ENCODE measurements at places on chromosomes 4 and X. TPM values are rescaled to one million over a fixed set of nuclear protein-coding genes. Genes with fewer than 3 reads are reported as not detected.

The VCX gene
- total RNA-seq = not detected

The SEL1L3 gene
- total RNA-seq = 96.2 TPM

The VEGFD gene
- total RNA-seq = 2.5 TPM

The DCAF4L1 gene
- 0.05 TPM for total RNA-seq

The HSD17B13 gene
- total RNA-seq = 1.1 TPM

The MAGEA12 gene
- 0.20 TPM for total RNA-seq

The RBM47 gene
- 281 TPM for total RNA-seq

DNA sequence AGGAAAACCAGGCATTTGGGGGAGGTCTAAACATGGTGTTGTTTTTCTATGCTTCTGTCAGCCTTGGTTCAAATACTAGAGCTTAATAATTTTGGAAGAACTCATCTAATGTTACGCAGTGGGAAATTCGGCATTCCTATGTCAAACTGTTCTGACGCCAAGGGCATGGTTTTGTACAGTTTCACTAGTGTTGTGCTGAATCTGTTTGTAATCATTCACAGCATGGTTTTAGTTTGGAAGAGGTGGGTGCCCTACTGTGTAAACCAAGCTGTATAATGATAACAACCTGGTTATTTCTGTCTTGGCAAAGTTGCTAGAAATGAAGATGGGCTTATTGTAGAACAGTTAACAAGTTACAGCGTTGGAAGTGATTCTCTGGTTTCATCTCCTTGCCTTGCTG is 5.2 kb downstream of the DDX3X start:
- DNase-seq = no peak

GRCh38 chr4:84875636-84876371 is 90.7 kb downstream of the WDFY3 start:
- no peak for DNase-seq

- DNase-seq = no peak
Measured at GRCh38 chrX:66018585-66019309, 21.1 kb downstream of the VSIG4 start.

GRCh38 chr4:13733817-13734216 is 106.3 kb upstream of the BOD1L1 start:
- no peak for DNase-seq

- no peak for DNase-seq
Measured at GRCh38 chrX:42432552-42432951, 345.4 kb downstream of the PPP1R2C start.

- no peak for DNase-seq
Measured at GRCh38 chrX:40061871-40062524, 35.8 kb downstream of the BCOR start.

DNA sequence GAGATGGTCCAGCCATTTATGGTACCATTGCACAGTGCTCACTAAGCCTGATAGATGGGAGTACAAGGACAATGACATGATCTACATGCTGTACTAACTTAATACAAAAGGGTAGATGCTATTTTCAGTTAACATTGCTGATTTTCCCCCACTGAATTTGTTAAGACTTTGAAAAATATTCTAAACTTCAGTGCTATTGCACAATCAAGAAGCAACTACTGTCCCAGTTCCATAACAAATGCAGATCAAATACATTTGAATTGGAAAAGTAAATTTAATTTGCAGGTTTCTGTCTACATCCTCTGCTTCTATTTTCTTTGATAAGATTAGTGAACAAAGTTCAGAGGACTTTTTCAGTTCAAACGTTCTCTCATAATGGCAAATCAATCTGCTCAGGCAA is 366.8 kb upstream of the FGF13 start:
- DNase-seq = no peak

DNA sequence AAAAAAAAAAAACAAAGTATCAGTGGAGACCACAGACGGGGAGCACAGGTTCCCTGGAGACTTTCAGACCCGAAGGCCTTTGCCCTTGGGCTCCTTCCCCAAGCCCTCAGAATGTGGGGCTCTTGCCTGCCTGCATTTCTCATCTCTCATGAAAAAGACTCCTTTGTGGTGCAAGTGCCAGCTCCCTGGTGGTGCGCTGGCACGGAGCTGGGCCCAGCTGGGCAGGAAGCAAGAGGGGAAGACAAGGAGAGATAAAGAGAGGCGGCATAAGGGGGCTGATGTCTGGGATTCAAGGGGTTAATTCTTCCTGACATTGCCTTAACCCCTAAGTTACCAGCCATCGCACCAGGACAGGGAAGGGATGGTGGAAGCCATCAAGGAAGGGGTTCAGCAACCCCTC is 21.8 kb downstream of the NLGN3 start:
- no peak for DNase-seq

GRCh38 chr4:96154676-96155075 is 314.8 kb downstream of the PDHA2 start:
- no peak for DNase-seq

DNA sequence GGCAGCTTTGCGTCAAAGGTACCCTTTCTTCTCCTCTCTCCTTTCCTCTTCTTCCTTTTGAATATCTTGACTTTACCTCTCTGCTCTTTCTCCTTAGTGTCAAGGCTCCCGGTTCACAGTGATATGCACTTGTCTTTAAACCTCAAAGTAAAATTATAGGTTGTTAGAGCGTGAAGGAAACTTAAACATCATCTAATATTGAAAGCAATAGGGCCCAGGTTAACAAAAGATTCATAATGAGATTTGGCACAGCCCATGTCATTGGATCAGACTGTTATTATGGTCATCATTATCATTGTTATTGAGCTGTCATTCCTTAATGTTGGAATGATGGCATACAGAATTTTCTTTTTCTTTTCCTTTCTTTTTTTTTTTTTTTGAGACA is 32.5 kb downstream of the FTHL17 start:
- DNase-seq = no peak

DNA sequence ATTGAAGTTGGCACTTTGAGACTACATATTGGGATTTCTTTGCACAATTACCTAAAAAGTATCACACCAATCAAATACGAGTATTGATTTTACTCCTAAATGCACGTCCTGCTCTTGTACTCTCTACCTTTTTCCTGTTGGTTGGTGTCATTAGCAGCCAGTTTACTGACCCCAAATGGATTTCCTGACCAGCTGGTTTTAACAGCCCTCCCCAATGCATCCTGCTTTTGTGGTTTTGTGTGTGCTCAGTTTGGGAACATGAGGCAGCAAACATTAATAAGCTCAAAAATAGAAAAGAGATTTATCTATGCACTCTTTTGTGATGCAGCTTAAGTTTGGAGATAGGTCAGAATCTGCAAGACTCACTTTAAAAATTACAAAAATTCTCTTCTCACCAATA is 230.3 kb downstream of the MAPK10 start:
- no peak for DNase-seq

DNA sequence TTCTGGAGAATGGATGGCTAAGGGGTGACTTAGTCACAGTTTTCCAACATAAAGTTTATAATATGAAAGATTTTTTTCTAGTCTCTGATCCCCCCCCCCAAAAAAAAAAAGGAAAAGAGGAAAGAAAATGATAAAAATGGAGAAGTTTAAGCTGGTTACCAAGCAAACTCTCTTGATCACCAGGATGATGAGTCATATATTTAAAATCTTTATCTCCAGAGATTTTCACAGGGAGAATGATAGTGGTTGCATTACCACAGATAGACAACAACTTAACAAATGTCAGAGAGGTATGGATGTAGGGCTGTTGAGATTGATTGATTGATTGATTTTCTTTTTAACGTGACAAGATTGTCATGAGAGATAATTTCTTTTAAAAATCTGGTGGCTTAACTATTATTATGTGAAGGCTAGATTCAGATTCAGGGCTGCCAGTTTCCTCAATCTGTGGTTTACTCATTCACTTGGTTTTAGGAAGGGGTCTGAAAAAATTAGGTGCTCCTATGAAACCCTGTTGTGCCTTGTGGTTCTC is 13.3 kb upstream of the TEX13C start:
- DNase-seq = no peak

DNA sequence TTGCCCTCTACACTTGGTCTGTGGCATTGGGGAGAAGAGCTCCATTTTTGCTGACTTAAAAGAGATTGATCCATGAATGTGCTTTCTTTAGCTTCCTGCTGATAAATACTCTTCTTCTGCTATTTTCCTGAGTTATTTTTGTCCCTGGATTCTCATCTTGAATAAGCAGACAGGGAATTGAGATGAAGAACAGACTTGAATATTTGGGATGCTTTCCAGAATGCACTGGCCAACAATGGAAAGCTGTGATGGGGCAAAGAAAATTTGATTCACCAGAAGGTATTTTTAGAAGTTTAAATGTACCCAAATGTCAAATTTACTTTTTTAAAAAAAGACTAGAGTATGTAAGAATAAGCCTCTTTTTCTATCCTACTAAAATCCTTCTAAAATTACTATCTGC is 309.9 kb upstream of the PPP1R2C start:
- DNase-seq = no peak

- DNase-seq = no peak
Measured at GRCh38 chrX:154317391-154317995, 21.9 kb downstream of the TKTL1 start.

GRCh38 chrX:1807301-1807731 is 192.5 kb downstream of the ASMT start:
- DNase-seq = no peak

GRCh38 chr4:27770895-27771294 is 910.3 kb downstream of the STIM2 start:
- DNase-seq = no peak

- no peak for DNase-seq
Measured at GRCh38 chr4:149279776-149280175, 535.9 kb downstream of the IQCM start.

DNA sequence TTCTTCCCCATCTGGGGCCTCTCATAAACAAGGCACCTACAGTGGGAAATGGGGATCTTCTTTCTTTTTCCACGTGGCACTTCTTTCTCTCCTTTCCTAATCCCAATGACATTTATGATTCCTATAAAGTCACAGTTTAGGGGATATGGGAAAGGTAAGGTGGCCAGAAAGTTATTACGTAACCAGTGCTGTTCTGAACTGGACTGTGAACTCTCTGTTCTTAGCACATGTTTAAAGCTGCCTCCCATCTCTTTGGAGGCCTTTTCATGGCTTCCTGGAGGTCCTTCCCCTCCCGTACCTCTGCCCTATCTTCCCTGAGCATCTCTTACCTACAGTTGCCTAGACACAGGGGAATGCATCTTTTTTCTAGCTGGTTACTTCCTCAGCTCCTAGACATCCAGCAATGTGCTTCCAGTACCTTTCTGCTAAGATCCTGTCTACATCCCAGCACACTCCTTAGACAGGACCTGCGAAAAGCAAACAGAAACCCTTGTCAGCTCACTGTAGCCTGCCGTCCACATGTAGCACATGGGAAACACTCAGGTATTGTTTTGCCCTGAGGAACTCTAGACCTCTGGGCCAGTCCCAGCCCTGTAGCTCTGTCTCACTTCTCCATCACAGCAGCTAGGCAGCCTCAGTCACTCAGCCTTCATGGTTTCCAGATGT is 195.4 kb downstream of the NWD2 start:
- DNase-seq = no peak

DNA sequence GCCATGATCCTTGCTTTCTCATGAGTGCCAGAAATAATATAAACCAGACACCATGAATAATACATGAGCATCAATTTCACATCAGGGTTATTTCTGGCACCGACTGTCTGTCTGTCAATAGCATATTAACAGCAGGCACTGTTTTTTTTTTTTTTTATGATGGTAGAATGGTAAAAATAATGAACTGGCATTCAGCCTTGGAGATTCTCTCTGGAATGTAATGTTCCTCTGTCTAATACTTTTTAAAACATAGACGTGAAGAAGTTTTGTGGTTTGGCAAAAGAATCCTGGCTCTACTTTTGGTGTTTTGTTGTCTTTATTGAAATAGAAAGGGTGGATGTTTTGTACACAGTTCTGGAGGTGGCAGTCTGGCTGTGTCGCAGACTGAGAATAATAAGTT is 874.6 kb upstream of the PRKX start:
- DNase-seq = no peak

DNA sequence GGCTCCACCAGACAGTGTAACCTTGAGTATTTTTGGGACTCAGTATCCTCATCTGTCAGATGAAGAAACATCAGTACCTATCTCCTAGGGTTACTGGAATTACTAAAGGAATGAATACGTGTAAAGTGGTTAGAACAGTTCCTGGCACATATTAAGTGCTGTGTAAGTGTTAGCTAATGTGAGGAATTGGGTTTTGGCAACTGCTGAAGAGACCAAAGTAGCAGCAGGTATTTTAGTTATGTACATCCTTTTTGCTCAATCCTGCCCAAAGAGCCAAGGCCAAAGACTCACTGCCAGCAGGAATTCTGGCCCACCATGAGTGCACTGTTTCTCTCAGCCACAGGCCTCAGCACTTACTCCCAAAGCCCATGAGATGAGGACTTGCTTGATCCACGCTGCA is 16.7 kb upstream of the MCF2 start:
- DNase-seq = no peak

GRCh38 chr4:175539498-175539897 is 272.6 kb downstream of the GPM6A start:
- no peak for DNase-seq

- no peak for DNase-seq
Measured at GRCh38 chr4:170139764-170140163, 50.0 kb upstream of the AADAT start.

DNA sequence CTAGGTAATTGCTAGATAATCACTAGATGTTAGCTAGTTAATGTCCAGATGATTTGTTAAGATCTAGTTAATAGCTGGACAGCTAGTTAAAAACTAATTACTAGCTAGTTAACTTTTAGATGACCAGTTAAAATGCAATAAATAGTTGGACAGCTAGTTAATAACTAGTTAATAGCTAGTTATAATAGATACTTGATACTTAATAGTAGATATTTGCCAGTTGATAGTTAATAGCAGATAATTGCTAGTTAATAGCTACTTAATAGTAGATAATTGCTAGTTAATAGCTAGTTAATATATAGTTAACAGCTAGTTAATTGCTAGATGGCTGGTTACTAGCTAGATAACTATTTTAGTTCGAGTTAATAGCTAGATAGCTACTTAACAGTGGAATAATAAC is 631.4 kb upstream of the CT83 start:
- no peak for DNase-seq

All from colonic mucosa (tissue), 4 donors.